ENCODE measurements at places on chromosomes 12 and 14.

- DNase-seq: no peak
Observed at GRCh38 chr14:91363776-91364523, 53.7 kb downstream of the CCDC88C start.

DNA sequence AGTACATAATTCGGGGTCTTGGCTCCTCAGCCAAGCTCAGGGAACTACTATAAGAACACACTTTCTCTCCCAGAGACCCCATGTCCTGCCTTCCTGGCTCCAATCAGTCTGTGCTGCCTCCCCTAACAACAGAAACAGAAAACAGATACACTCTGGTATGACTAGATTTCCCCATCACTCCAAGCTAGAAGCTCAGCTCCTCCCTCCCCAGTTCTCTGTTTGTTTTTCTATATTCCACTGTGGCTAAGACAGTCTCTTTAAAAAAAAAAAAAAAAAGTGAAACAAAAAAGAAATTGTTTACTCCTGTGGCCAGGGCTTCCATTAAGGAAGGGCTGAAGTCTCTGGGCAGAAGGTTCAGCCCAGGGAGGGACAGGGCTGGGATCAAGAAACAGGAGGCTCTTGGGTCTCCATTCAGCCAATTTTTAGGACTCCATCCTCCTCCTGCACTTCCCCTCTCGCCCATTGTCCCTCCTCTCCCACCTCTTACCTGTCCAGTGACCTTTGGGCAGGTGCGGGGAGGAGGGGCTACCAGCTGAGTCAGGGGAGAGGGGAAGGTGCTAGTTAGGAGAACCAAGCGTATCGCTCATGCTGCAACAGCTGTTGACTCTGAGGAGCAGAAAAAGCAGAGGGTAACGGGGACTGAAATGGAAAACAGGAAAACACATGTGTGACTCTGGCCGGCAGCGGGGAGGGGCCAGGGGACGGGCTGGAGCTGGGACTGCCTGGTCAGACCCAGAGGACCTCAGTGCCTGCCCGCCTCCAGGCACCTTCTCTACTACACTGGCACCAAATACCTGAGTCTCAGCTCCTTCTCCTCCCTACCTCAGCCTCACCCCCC, 4.1 kb upstream of the SLC7A7 start:
- no peak for DNase-seq

GRCh38 chr14:98503086-98503815, 768.7 kb downstream of the BCL11B start:
- DNase-seq: no peak

- peak; percentile 57 for DNase-seq
Observed at GRCh38 chr12:6534945-6535696, 804 bp downstream of the GAPDH start.

Data from T-cell (primary cell).